Bone marrow (tissue), 2 donors: ENCODE measurements at places on chromosomes 4 and X.

DNA sequence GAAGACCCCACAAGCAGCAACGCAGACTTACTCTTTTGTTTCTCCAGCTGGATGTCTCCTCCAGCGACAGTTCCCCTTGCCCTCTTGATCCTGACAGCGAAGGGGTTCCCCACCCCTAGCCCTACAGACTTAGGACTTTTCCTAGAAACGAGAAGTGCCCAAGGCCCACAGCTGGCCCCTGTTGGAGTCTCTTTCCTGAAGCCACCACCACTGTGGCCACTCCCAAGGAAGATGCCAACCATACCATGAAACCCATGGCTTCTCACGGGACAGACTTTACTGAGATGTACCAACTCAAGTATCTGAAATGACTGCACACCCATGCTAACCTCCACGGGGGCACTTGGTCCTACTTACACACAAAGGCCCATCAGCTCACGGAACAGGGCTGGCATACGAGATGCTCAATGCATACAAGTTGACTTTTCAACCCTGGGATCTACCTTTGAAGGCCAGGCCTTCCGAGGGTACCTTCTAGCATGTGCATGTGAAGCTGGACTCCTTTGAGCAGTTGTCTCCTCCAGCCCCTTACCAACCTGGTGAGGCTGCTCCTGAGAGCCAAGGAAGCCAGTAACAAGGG is 924 bp upstream of the IRAK1 start:
- DNase-seq = no peak

- DNase-seq = no peak
These were observed 235.3 kb downstream of the GPAT3 start for GRCh38 chr4:83771113-83771705.

GRCh38 chr4:45580334-45580733 is 543.5 kb downstream of the GABRG1 start:
- no peak for DNase-seq

DNA sequence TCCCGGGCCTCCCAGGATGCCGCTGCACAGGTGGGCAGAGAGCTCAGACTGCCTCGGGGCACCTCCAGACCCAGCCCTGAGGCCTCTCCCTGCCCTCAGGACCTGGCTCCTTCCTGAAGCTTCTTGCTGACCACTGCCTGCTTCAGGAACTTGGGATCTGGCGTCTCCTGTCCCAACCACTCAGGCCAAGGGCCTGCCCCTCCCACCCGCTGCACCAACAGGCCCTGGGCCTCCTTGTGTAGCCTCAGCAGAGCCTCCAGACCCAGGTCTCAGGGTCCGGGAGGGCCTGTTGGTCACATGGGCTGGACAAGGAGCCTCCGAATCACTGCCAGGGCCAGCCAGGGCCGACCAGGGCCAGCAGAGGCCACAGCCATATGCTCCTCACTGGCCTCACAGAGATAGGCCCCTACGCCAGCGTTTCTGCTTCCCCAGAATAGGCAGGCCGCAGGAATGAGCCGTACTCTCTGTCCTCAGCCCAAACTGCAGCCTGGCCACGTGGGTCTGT is 2.8 kb downstream of the MXD4 start:
- DNase-seq = no peak

GRCh38 chrX:24945009-24945408 is 70.8 kb downstream of the ARX start:
- DNase-seq = no peak

- no peak for DNase-seq
These were observed 98.6 kb upstream of the ATXN3L start for GRCh38 chrX:13418126-13419097.

DNA sequence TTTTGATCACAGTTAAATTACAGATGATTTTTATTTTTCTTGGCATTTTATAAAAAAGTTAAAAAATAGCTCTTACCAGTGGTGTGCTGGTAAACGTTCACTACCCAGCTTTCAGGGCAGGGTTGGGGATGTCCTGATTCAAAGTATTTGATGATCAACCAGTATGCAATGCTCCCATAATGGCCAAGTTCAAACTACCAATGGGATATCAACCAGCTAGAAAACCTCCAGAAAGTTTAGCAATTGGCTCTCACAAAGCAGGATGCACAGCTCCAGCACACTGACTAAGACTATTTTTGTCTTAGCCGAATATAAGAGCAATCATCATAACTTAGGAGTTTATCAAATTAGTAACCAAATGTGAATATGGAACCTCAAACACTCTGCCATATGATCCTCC is 108.0 kb upstream of the PDE5A start:
- no peak for DNase-seq

GRCh38 chrX:110108381-110108821 is 105.5 kb downstream of the TMEM164 start:
- DNase-seq = peak; percentile 4

DNA sequence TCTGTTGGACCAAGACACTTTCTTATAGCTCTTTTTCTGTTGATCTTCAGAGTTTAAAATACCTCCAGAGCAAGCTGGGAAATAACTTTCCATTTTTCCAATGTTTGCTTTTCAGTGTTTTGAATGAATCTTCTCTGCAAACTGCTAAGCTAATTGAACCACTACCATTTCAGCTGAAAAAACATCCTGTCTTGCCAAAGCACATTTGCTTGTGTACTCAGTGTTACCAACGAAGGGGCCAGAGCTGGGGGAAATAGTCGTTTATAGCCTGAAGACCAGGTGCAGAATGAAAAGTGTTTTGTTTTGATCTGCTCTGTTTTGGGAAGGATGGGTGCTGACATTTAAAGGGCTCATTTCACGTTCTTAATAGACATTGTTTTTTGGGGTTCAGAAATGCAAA is 88.4 kb upstream of the CLNK start:
- no peak for DNase-seq

DNA sequence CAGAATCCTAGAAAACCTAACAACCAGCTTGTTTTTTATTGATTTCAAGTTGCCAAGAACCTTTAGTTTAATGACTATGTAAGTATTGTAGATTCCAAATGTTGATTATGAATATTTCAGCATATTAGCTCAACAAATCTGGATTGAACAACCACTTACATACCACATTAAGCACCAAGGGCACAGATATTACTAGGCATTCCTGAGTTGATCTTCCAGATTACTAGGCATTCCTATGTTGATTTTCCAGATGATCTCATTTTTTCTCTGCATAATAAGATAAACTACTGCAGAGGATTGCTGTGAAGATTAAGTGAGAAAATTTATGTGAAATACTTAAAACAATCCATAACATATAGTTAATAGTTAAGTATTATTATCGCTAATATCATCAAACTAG is 17.4 kb upstream of the DCAF8L1 start:
- DNase-seq = no peak

- DNase-seq = no peak
These were observed 90.7 kb downstream of the GEMIN8 start for GRCh38 chrX:13938829-13939530.
